A673 (cell line): ENCODE measurements at places on chromosomes 5 and 9. TPM values are rescaled to one million over a fixed set of nuclear protein-coding genes. Genes with fewer than 3 reads are reported as not detected.
A peak's percentile ranks its signal among the peaks of the same experiment; 100 is the strongest.

DNA sequence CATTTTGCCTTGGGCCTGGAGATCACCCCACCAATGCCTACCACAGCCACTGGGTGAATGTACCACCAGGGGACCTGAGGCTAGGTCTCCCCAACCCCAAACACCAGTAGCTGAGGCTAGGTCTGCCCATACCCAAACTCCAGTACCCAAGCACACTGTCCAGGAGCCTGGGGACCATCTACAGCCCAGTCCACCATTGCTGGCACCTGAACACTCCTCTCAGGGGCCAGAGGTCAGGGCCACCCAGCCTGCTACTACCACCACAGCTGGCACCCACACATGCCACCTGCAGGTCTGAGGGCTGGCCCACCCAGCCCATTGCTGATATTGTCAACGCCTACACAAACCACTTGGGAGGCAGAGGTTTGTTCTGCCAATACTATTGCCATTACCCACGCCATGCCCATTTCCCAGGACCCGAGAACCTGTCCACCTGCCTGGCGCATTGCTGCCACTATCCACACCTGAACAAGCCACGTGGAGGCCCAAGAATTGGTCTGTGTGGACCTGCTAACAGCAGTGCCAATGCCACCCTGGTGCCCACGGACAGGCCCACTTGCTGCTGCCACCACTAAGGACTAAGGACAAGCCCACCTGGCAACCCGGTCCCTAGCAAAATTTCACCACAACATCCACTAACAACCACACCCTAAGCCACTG is 59.2 kb downstream of the ZDHHC21 start:
- DNase-seq: no peak
- H3K27ac ChIP-seq: no peak overlapping the region
- peaks cover 27% of the 10 kb centered on the region for H3K36me3 ChIP-seq

GRCh38 chr5:76971511-76971910 is 18.7 kb downstream of the CRHBP start:
- no peaks in the 10 kb centered on the region for H3K4me1 ChIP-seq
- no peaks in the 10 kb centered on the region for H3K27me3 ChIP-seq
- no peak overlapping the region for H3K4me3 ChIP-seq
- H3K36me3 ChIP-seq: no peaks in the 10 kb centered on the region
- H3K27ac ChIP-seq: no peak overlapping the region
- no peak for DNase-seq

DNA sequence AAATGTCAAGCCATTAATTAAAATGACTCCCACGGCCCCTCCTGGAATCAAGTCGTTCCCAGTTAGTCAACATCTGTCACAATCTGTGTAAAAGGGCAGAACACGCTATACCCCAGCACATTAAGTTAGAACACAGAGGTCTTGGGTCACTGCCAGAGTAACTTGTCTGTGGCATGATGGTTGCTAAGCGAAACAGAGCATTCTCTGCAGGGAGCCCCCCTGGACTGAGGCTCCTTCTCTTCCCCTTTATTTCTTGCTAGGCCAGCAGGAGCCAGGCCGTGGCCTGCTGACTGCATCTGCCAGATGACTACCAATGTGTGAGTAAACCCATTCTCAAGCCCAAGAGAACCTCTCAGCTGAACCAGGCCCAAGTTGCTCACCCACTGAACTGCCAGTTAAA is 51.9 kb upstream of the ZBED3 start:
- no peak overlapping the region for H3K4me3 ChIP-seq
- peak; percentile 10 for DNase-seq
- no peak overlapping the region for H3K27ac ChIP-seq
- no peaks in the 10 kb centered on the region for H3K4me1 ChIP-seq

DNA sequence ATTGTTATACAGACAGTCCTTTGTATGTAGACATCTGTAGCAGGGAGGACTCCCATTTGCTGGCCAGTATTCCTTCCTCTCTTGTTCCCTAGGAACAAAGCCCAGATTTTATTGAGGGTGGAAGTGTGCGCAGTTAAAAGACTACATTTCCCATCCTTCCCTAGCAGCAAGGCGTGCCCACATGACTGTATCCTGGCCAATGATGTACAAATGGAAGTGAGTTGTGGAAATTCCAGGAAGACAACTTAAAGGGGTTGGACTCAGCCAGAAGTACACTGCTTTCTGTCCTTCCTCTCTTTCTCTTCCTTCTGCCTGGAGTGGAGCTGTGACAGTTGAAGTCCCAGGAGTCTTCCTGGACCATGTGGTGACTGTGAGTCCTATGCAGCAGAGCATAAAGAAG is 89.0 kb downstream of the HRH2 start:
- peaks cover 7% of the 10 kb centered on the region for H3K27me3 ChIP-seq
- no peak overlapping the region for H3K4me3 ChIP-seq
- DNase-seq: peak; percentile 1
- H3K4me1 ChIP-seq: no peaks in the 10 kb centered on the region
- H3K36me3 ChIP-seq: no peaks in the 10 kb centered on the region

- H3K27me3 ChIP-seq: no peaks in the 10 kb centered on the region
- peak; percentile 39 for DNase-seq
- no peaks in the 10 kb centered on the region for H3K36me3 ChIP-seq
- no peak overlapping the region for H3K4me3 ChIP-seq
These were observed 48.1 kb upstream of the PCSK1 start for GRCh38 chr5:96481009-96481786.

- H3K27ac ChIP-seq: no peak overlapping the region
- no peaks in the 10 kb centered on the region for H3K36me3 ChIP-seq
- H3K27me3 ChIP-seq: peaks cover 12% of the 10 kb centered on the region
- DNase-seq: no peak
- H3K4me3 ChIP-seq: no peak overlapping the region
These were observed 175.2 kb downstream of the PSAT1 start for GRCh38 chr9:78472111-78472510.

- no peaks in the 10 kb centered on the region for H3K27me3 ChIP-seq
- no peak for DNase-seq
- no peak overlapping the region for H3K27ac ChIP-seq
- no peak overlapping the region for H3K4me3 ChIP-seq
- H3K36me3 ChIP-seq: no peaks in the 10 kb centered on the region
- no peaks in the 10 kb centered on the region for H3K4me1 ChIP-seq
These were observed 85.0 kb upstream of the SSBP2 start for GRCh38 chr5:81835814-81836367.

DNA sequence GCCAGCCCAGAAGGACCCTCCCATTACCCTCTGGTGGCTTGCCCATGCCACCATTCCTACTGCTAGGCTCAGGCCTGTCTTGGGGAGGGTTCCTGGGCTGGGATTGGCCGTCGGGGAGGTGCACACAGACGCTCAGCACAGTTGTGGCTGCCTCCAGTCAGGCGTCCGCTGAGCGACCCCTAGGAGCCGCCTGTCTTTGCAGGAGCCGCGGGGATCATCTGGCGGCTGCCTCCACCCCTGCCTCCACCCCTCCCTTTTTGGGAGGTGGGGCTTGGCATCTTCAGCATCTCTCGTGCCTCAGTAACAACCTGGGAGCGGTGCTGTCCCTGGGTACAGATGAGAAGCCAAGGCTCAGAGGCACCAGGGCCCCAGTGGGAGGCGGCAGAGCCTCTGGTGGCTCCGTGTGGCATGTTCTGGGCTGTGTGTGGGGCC is 39.6 kb downstream of the RXRA start:
- H3K27ac ChIP-seq: peak overlapping the region; percentile 86
- DNase-seq: peak; percentile 79
- no peak overlapping the region for H3K4me3 ChIP-seq
- H3K4me1 ChIP-seq: peaks cover 62% of the 10 kb centered on the region

DNA sequence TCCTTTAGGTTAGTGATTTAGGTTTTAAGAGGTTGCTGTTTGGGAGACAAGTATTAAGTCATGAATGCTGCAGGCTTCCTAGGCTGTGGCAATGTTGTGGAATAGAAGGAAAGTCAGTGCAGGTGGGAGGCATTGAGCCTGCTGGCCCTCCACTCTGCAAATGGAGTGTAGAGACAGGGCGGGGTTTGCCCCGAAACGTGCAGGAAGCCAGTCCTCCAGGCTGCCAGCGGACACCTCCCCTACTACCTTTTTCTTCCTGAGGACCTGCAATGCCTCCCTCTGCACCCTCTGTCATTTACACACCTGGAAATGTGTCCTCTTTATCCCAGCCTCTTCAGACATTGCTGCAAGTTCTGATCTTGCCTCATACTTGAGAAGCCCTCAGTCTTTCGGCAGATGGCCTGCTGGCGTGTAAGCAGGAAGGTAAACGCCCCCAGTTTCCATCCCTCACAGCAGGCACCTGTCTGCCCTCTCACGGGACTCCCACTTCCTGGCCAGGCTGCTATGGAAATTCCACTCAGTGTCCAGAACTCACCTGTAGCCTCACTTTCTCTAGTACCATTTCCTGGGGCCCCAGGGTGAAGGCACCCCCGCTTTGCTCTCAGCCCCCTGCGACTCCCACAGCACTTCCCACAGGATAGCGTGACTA is 81.6 kb upstream of the BOD1 start:
- no peak for DNase-seq
- no peaks in the 10 kb centered on the region for H3K4me1 ChIP-seq
- no peaks in the 10 kb centered on the region for H3K36me3 ChIP-seq
- no peak overlapping the region for H3K4me3 ChIP-seq

DNA sequence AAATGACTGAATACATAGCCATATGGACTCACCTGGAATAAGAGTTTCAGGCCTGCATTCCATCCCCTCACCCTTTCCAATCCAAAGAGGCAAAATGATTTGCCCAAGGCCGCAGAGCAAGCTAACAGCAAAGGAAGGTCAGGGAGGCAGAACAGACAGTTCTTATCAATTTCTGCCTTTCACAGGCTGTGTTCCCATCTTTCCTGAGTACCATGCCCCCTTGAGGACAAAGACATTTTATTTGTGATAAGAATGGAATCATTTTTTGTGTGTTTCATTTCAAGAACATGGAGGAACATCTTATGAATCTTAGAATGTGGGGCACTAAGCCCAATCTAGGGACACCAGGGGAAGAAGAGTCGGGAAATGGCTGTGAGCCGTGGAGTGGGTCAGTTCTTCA is 13.9 kb downstream of the LHFPL2 start:
- H3K36me3 ChIP-seq: no peaks in the 10 kb centered on the region
- no peak overlapping the region for H3K27ac ChIP-seq
- no peaks in the 10 kb centered on the region for H3K27me3 ChIP-seq
- H3K4me3 ChIP-seq: no peak overlapping the region
- peak; percentile 24 for DNase-seq
- no peaks in the 10 kb centered on the region for H3K4me1 ChIP-seq

DNA sequence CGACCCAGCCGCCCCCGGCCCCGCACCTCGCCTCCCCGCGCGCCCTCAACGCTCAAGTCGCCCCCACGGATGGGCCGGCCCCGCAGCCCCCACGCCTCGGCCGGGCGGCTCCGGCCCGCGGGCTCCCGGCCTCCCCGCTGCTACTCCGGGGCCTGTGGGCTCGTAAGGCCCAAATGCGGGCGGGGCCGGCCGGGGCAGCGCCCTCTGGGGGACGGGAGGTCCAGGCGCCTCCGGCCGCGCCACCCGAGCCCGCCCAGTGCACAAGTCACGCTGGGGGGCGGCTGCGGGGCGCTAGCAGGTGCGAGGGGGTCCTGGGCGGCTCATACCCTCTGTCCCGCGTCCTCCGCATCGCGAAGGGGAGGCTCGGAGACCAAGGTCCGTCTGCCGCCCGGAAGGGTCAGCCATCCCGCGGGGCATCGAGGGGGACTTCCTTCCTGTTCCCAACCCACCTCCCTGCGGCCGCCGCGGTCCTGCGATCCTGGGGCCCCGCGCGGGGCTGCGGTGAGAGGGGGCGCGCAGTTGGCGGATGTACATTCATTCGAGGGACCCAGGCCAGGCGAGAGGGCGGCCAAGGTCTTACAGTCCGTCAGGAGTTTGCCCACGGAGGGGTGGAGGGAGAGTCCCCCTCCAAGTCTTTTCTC is at the start of gene CIZ1:
TSS of gene CIZ1 (minus strand) at position 167 of the 641 bp plus-strand sequence. CDS start 715 bp downstream, outside the sequence.
- DNase-seq: peak; percentile 84
- peak within 1 kb of the TSS; percentile 92 for H3K27ac ChIP-seq
- H3K36me3 ChIP-seq: peaks cover 24% of the 10 kb centered on the region
- no peaks in the 10 kb centered on the region for H3K27me3 ChIP-seq
- H3K4me3 ChIP-seq: peak within 1 kb of the TSS; percentile 97
- H3K4me1 ChIP-seq: peaks cover 23% of the 10 kb centered on the region

GRCh38 chr9:10855847-10856246 is 243.0 kb upstream of the PTPRD start:
- no peaks in the 10 kb centered on the region for H3K27me3 ChIP-seq
- H3K4me3 ChIP-seq: no peak overlapping the region
- H3K4me1 ChIP-seq: peaks cover 3% of the 10 kb centered on the region
- H3K36me3 ChIP-seq: no peaks in the 10 kb centered on the region
- peak; percentile 37 for DNase-seq

DNA sequence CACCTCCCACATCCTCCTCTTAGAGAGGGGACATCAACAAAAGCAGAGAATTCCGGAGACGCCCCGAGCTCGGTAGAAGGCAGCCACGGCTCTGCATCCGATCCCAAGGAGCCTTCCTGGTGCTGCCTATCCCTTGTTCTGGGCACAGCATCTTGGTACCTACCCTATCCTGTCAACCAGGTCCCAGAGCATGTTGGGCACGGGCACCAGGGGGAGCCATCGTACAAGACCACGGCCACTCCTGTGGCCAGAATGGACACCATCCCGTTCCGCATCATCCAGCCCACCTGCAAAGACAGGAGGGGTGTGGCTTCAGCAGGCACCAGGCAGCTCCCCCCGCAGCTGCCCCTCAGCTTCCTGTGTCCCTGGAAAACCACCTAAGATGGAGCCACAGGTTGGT is 62.7 kb upstream of the ZNF354A start:
- no peak overlapping the region for H3K27ac ChIP-seq
- H3K4me1 ChIP-seq: no peaks in the 10 kb centered on the region
- H3K27me3 ChIP-seq: no peaks in the 10 kb centered on the region
- H3K4me3 ChIP-seq: no peak overlapping the region

- peak overlapping the region; percentile 94 for H3K27ac ChIP-seq
- peak; percentile 73 for DNase-seq
- H3K4me3 ChIP-seq: peak overlapping the region; percentile 64
- H3K36me3 ChIP-seq: no peaks in the 10 kb centered on the region
- H3K27me3 ChIP-seq: no peaks in the 10 kb centered on the region
- peaks cover 43% of the 10 kb centered on the region for H3K4me1 ChIP-seq
These were observed 209.5 kb downstream of the MEF2C start for GRCh38 chr5:88673253-88674105.

DNA sequence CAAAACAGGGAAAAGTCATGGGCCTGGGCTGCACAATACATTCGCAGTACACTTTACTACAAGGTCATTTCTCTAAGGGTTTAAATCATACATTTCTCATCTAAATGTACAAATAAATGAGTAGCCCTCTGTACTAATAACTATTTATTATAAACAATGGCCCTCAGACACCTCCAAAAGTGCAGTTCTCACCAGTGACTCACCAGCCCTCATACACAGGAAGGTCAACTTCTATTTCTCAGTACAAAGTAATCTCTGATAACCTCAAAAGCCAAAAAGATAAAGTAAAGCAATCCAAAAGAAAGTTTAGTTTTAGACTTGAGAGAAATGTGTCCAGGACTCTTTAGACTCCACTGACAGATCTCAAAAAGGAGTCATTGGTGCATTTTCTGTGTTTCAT is 1258.1 kb upstream of the CDH6 start:
- H3K27ac ChIP-seq: no peak overlapping the region
- no peaks in the 10 kb centered on the region for H3K36me3 ChIP-seq
- H3K27me3 ChIP-seq: no peaks in the 10 kb centered on the region
- H3K4me1 ChIP-seq: no peaks in the 10 kb centered on the region
- no peak overlapping the region for H3K4me3 ChIP-seq

The CTXN3 gene
- total RNA-seq: not detected in 2 replicates

The IFNA2 gene
- total RNA-seq: not detected in 2 replicates

The TNFSF8 gene
- not detected in 2 replicates for total RNA-seq

The MEF2C gene
- total RNA-seq: 2.0 and 3.6 TPM in 2 replicates

The DEPDC1B gene
- total RNA-seq: 32.8 and 34.9 TPM in 2 replicates

The FCN2 gene
- total RNA-seq: not detected in 2 replicates

The CCNJL gene
- 7.6 and 11.9 TPM in 2 replicates for total RNA-seq
